ENCODE measurements at places on chromosomes 1 and 21. TPM values are rescaled to one million over a fixed set of nuclear protein-coding genes. Genes with fewer than 3 reads are reported as not detected.

Gene GPR25
- not detected for polyA plus RNA-seq

Gene TFF2
- not detected for polyA plus RNA-seq

Gene OR2L3
- not detected for polyA plus RNA-seq

Gene NBPF4
- not detected for polyA plus RNA-seq

Gene C1orf216
- 10.1 TPM for polyA plus RNA-seq

Gene KCNT2
- polyA plus RNA-seq, result 0.22 TPM

Gene SHISAL2A
- not detected for polyA plus RNA-seq

DNA sequence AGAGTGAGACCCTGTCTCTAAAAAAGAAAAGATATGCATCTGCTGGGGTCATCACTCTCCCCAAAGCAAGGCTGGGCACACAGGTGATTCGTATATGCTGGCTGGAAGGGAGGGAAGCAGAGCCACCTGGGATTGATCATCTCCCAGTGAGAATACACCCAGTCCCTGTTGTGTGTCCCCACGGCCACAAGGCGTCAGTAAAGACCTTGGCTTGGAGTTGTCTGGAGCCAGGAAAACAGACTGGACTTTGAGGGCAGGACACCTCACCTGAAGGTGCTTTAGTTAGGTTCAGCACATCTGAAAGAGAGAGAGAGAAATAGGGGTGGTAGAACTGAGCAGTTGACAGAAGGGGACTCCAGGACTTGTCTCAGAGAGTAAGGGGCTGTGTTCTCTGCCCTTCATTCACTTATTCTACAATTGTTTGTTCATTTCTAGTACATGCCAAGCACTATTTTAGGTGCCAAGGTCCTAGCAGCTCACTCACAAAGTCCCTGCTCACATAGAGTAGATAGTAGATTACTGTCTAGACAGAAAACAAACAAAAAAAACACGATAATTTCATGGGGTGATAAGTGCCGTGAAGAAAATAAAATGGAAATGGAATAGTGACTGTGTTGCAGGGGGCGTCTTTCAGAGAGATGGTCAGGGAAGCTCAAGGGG, 13.5 kb downstream of the CITED4 start:
- DNase-seq, result peak; percentile 68

DNA sequence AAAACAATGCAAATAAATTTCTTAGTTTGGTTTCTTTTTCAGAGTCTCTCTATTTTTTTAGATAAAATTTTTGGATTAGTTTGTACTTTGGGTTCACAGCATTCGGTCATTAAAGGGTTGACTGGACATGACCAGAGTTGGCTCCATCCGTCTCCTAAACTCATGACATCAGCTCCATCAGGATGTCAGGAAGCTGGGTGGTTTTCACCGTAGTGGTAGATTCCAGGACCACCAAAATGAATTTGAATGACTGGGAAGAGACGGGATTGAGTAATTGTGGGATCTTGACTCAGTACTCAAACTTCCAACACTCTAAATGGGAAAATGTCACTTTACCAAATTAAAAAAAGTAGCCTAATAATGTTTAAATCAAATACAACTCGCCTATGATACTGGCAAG, 279.2 kb upstream of the DUSP10 start:
- DNase-seq, result no peak

- no peak for DNase-seq
These were observed 54.6 kb upstream of the ACTRT2 start for GRCh38 chr1:2966449-2967328.

GRCh38 chr21:31233711-31234110, 110.3 kb downstream of the TIAM1 start:
- DNase-seq, result no peak

DNA sequence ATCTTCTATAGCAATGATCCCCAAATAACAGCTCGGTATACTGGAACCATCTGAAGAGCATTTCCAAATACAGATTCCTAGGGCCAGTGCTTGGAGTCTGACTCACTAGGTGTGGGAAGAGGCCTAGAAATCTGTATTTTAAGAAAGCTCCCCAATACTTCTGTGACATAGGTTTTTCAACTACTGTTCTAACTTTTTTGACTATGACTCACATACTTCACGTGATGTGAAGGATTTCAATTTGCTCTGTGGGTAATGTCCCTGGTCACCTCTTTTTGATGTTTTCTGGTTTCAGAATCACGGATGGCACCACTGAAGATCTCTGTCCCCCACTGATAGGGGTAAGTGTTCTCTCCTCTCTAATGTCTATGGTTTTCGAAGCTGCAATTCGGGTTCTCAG, 11.0 kb downstream of the ORC1 start:
- DNase-seq, result no peak

GRCh38 chr1:203082231-203082505, 3.6 kb downstream of the MYOG start:
- no peak for DNase-seq

DNA sequence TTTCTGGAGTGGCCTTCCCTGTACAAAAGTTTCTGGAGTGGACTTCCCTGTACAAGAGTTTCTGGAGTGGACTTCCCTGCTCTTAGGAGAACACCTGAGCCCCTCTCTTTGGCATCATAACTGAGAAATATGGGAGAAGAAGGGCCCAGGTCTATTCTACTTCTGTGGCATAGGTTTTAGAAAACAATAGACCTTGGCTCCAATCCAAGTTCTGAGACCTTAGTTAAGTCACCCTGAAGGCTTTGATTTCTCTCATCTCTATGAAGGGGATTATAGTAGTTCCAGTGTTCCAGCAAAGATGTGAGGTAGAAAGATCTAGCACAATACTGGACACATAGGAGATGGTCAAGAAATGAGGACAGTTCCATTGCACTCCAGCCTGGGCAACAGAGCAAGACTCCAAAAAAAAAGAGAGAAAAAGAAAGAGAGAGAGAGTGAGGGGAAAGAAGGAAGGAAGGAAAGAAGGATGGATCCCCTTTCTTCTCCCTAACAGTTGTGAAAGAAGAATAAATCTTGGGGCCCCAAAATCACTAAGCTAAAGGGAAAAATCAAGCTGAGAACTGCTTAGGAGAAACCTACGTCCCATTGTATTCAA, 13.3 kb upstream of the EIF4G3 start:
- DNase-seq, result no peak

DNA sequence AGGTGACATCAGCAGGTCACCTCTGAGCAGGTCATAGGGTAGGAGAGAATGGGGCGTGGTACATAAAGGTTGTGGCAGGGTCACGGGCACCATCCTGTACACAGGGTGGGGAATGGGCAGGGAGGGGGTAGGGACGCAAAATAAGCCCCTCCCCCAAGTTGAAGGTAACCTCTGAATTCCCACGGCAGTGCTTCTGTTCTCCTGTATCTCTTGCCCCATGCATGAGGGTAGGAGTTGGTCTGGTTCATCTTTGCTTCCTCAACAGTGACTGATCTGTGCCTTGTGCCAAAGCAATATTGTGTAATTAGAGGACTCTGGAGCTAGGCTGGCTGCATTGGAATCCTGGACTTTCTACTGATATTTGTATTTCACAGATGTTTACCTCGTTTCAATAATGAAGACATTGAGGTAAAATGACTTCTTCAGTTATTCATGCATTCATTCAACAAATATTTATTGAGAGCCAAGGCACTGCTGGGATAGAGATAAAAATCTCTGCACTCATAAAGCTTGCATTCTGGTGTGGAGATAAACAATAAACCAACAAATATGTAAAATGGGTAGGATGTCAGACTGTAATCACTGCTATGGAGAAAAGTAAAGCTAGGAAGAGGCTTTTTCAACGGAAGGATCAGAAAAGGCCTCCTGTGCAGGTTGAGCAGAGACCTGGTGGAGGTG, 18.4 kb upstream of the GFI1 start:
- DNase-seq, result no peak

GRCh38 chr1:185409763-185410528, 92.9 kb upstream of the IVNS1ABP start:
- peak; percentile 5 for DNase-seq

DNA sequence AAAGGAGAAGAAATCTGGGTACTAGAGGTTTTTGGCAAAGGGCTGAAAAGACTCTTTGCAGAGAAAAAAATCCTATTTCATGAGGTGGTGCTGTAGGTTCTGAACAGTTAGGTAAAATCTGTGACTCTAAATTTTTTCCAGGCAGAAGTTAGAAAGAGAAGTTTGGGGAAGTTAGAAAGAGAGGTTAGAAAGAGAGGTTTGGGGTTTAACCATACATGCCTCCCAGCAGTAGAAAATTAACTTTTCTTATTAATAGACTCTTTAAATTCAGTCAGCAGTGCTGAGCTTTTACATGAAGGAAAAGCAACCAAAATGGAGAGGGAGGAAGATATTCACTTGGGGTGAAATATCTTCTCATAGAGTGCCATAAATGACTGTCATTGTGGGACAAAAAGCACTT, 12.2 kb downstream of the AMY1C start:
- no peak for DNase-seq

DNA sequence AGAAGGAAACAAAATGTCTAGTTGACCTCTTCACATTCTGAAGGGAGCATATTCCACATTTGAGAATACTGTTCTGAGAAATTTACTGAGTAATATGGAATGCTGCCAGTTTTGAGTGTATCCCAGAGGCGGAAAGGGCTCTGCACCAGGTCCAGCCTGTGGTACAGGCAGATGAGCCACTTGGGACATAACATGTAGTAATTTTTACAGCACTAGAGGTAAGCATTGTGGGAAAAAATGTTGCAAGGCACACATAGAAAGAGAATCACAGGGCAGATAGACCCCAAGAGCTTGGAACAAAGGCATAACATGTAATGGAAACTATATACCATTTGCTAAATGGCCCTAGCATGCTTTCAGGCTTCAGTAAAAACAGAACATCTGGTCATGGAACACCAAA, 228.5 kb downstream of the USH2A start:
- no peak for DNase-seq

- DNase-seq, result no peak
These were observed 58.2 kb upstream of the TPTE start for GRCh38 chr21:10463156-10463555.

- DNase-seq, result no peak
These were observed 59.9 kb upstream of the IPO9 start for GRCh38 chr1:201769072-201769471.

DNA sequence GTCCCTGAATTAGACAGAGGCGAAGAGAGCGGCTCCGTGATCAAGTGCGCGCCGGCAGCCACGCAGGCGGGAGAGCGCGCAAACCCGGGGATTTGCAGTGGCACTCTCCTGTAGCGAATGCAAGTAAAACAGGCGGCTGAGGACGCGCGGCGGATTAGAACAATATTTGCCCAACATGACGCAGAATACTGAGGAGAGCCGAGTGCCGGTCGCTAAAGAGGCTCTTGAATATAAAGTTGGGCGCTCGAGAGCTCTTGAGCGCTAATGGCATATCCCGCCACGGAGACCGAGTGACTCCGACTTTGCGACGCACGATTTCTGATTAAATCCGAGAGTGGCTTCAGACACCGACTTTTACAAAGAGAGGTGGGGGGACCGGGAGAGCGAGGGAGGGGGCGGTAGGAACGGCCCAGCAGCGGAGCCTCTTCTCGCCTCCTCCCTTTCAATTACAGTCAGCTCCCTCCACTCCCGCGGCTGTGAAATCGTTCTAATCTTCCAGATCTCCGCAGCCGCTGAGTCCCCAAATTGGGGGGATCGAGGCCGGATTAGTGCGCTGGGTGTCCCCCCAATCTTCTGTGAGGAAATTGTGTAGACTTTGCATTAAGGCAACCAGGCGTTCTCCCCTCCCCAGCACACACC, 2.3 kb downstream of the PAX7 start:
- DNase-seq, result no peak

DNA sequence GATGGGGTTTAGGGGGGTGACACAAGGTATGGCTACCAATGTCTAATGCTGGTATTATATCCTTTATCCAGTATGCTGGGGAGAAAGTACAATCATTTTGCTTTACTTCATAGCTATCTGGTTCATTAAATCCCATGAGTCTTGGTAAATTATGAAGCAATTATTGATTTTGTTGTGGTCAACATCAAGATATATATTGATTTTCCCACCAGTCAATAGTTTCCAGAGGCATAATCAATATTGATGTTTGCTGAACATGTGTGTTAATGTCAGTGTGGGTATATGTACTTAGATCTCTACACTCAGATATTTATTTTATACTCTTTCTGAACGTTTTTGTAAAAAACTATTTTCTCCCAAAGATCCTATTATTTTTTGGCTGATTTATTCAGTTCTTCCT, 155.5 kb downstream of the BACH1 start:
- DNase-seq, result no peak

DNA sequence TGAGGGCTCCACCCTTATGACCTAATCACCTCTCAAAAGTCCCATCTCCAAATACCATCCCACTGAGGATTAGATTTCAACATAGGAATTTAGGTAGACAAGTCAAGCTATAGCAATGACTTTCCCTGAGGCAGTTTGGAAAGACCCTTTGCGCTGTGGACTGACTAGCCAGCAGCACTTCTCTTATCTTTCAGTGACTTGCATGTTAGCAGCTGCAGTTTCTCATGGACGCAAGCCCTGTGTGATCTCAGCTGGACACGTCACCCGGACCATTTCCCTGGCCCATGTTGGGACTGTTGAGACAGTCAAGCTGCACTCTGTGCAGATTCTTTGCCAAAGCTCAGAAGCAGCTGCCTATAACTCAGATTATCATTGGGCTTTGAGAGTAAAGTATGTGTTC, 408.1 kb upstream of the USP24 start:
- DNase-seq, result peak; percentile 95

DNA sequence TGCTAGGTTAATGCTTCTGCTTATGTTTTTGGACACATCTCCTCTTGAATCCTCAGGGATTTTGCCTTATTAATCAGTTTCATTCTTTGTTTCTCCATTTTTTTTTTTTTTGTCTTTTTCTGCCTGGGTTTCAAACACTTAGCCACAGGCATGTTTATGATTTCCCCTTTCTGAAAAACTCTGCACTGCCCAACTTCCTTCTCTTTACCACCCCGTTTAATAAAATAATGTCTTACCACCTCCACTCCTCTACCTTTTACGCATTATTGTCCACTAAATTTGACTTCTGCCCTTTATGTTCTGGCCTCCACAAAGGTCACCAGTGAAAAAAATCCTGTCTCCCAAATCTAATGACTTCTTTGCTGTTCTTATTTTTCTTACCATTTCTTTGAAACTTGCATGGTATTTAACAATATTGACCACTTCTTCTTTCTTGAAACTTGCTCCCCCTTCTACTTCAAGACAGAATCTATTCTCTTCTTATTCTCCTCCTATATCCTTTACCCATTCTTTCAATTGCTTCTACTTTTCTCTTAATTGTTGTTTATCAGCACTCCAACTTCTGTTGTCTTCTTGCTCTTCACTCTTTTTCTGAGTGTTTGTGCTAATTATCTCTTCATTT, 150.3 kb downstream of the TNFSF18 start:
- no peak for DNase-seq

- peak; percentile 89 for DNase-seq
These were observed 9.6 kb downstream of the UMODL1 start for GRCh38 chr21:42080788-42081083.

Measured in IMR-90 (cell line).